ENCODE measurements at places on chromosomes 5 and 9.
A peak's percentile ranks its signal among the peaks of the same experiment; 100 is the strongest.

- no peak for DNase-seq
Measured at GRCh38 chr9:107667231-107668070, 177.9 kb upstream of the KLF4 start.

- DNase-seq = no peak
Measured at GRCh38 chr9:129949821-129950220, 93.2 kb downstream of the FNBP1 start.

DNA sequence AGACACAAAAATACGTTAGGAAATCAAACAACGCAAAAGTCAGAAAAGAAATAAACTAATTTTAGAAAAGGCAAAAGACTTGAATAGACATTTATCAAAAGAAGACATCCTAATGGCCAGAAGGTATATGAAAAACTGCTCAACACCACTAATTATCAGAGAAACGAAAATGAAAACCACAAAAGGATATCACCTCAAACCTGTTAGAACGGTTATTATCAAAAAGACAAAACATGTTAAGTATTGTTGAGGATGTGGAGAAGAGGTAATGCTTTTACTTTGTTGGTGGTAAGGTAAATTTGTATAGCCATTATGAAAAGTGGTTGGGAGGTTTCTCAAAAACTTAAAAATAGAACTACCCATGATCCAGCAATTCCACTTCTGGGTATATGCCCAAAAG, 230.0 kb upstream of the RGMB start:
- no peak for DNase-seq

DNA sequence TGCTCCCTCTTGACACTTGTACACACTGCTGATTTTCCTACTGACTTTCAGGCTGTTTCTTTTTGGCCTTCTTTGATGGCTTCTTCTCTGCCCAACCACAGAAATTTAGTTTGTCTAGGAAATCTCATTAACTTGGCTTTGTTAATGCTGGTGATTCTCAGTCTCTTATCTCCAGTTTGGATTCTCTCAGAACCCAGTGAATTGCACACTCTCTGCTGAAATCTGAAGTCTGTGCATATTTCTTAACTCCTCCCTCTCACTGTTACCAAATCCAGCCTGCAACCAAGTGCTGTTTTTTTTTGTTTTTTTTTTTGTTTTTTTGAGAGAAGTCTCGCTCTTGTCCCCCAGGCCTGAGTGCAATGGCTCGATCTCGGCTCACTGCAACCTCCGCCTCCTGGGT, 117.2 kb downstream of the CDC42SE2 start:
- no peak for DNase-seq

DNA sequence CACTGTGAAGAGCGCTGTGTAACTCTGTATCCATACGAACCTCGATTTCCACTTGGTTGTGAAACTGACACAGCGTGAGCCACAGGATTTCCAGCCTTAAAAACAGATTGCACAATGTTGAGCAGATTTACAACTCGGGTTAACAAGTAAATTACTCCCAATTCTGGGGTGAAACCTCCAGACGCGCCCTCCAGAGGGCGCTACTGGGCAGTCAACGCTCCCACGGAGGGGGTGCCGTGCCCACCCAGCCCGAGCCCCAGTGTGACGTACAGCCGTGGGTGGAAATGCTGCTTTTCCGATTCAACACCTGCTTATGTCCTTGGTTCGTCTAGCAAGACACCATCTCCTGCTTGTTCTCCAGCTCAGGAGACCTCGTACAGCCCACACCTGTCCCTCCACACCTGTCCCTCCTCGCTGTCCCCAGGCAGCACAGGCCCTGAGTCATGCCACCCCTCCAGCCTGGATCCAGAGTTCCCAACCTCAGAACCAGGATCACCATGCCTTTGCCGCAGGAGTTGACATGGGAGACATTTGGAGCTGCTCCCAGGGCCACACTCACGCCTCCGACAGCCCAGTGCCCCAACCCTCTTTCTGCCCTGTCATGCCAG, 34.4 kb upstream of the SLC6A3 start:
- DNase-seq = peak; percentile 25

DNA sequence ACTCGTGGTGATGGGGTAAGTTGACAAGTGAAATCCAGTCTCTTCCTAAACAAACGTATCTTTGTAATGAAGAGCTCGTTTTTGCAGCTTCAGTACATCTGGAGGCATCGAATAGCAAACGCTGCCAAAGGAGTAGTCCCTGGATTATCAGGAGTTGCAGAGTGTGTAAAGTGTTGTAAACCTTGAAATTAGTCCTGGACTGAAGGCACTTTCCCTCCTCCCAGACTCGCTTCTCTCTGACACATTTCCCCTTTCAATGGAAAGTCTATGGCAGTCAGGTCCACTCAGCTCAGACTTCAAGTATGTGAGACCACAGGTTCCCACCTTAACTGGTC, 1.5 kb upstream of the PBX3 start:
- DNase-seq = no peak

GRCh38 chr9:129334105-129334935, 156.3 kb upstream of the IER5L start:
- no peak for DNase-seq

DNA sequence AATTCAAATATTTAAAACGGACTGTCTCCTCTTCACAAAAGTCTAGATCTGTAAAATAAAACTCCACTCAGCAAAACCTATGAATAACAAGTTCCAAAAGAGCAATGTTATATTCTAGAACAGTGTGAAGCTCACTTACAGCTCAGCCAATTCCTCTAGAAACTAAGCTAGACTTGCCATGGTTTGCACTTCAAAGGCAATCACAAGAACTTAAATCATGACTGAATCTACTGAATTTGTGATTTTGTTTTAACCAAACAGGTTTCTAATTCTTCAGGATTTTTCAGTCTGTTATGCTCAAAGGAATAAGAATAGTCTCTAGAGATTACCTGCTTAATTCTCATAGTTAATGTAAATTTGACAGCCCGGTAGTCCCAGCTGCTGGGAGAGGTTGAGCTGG, 1.4 kb upstream of the PKD2L2 start:
- DNase-seq = no peak

DNA sequence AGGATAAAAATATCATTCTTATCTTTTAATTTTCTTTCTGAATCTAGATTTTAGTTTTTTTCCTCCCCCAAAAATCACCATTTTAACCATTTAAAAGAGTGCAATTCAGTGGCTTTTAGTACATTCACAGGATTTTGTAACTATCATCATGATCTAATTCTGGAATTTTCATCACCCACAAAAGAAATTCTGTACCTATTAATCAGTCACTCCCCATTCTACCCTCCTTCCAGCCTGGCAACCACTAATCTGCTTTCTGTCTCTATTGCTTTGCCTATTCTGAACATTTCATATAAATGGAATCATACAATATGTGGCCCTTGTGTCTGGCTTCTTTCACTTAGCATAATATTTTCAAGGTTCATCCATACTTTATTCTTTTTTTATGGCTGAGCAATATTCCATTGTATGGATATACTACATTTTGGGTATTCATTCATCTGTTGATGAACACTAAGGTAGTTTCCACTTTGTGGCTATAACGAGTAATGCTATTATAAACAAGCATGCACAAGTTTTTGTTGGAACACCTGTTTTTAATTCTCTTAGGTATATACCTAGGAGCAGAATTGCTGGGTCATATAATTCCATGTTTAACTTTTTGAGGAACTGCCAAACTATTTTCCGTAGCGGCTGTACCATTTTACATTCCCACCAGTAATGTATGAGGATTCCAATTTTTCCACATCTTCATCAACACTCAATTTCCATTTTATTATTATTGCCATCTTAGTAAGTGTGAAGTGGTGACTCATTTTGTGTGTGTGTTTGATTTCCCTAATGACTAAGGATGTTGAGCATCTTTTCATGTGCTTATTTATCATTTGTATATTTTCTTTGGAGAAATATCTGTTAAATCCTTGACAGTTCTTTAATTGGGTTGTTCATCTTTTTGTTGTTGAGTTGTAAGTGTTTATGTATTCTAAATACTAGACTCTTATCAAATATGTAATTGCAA, 340.3 kb downstream of the CWC27 start:
- DNase-seq = no peak

DNA sequence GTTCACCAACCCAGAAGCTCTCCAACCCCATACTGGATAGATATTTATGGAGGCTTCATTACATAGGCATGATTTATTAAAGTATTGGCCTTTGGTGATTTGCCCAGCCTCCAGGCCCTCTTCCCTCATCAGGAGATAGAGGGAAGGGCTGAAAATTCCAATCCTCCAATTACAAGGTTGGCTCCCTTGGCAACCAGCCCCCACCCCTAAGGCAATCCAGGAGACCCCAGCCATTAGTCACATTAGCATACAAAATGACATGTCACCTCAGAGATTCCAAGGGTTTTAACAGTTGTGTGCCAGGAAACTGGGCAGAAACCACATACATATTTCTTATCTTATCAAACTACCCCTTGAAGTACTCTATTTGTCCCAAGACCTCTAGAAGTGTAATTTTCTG, 210.0 kb downstream of the HINT1 start:
- no peak for DNase-seq

GRCh38 chr9:98488571-98489312, 220.0 kb downstream of the GABBR2 start:
- DNase-seq = no peak

DNA sequence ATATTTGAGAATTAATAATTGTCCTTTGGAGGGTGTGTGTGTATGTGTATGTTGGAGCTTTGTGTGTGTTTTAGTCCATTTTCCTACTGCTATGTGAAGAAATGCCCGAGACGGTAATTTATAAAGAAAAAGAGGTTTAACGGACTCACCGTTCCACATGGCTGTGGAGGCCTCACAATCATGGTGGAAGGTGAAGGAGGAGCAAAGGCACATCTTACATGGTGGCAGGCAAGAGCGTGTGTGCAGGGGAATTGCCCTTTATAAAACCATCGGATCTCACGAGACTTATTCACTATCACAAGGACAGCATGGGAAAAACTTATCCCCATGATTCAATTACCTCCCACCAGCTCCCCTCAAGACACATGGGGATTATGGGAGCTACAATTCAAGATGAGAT, 44.1 kb downstream of the TMC1 start:
- DNase-seq = no peak

DNA sequence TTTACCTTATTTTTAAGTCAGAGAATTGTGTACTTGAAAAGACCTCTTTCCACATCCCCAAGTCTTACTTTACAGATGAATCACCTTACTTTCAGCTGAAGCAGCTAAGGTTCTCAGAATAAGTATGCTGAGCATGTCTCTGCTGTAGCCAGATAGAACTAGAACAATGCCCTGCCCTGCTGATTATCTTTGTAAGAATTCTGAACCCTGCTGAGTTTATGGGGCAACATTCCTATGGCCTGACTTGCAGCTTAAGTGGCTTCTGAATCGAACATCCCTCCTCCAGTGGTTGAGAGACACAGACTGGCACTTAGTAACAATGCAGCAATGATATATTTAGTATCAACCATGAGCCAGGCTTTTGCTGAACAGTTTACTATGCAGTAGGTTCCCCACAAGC, 592.0 kb upstream of the WWC1 start:
- DNase-seq = no peak

GRCh38 chr5:34869256-34869655, 30.3 kb downstream of the TTC23L start:
- DNase-seq = no peak

- no peak for DNase-seq
Measured at GRCh38 chr5:57718155-57718554, 235.5 kb upstream of the ACTBL2 start.

GRCh38 chr5:144219869-144220268, 49.2 kb downstream of the KCTD16 start:
- DNase-seq = no peak

- no peak for DNase-seq
Measured at GRCh38 chr9:105255421-105255820, 11.0 kb downstream of the SLC44A1 start.

DNA sequence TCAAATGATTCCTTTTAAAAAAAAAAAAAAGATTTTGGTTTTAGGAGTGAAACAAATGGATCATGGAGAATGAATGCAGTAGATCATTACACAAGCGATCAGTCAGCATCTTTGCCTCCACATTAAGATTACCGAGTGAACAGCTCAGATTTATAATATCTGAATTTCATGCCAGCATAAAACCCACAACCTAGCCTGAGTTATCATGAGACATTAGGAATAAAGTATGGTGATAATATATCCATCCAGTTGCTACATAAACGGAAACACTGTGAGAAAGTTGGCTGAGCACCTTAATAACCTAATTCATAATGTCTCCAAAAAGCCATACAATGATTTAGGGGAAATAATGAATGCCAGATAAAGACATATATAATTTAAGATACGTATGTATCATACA, 553.1 kb upstream of the TUSC1 start:
- DNase-seq = no peak

- DNase-seq = no peak
Measured at GRCh38 chr9:94913550-94913949, 187.1 kb downstream of the AOPEP start.

GRCh38 chr9:101572316-101572715, 22.5 kb downstream of the PPP3R2 start:
- no peak for DNase-seq

GRCh38 chr9:133199648-133200321, 9.3 kb downstream of the OBP2B start:
- peak; percentile 16 for DNase-seq

DNA sequence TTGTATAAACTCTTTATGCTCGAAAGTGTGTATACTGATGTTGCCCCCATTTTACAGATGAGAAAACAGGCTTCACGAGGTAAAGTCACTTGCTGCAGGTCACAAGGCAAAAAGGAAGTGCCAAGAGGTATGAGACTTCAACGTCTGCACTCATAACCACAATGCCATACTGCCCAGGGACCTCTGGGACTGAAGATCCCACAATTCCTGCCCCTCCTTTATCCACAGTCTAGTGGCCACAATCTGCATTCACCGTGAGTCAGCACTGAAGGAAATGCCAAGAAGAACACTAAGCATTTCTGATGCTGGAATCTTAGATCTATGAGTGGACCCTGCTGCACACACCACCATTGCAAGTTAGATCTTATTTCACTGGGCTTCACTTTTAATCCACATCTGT, 37.3 kb downstream of the MED27 start:
- DNase-seq = no peak

DNA sequence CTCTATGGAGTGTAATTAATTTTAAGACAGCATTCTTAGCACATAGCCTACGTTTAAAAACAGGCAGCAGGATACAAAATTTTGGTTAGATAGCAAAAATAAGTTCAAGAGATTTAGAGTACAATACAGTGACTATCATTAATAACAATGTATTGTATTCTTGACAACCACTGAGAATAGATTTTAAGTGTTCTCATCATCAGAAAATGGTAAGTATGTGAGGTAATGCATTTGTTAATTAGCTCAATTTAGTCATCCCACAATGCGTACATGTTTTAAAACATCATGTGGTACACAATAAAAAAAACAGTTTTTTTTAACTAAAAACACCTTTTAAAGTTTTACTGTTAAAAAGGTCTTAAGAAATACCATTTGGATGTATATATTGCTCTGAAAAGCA, 94.2 kb downstream of the MUSK start:
- no peak for DNase-seq

DNA sequence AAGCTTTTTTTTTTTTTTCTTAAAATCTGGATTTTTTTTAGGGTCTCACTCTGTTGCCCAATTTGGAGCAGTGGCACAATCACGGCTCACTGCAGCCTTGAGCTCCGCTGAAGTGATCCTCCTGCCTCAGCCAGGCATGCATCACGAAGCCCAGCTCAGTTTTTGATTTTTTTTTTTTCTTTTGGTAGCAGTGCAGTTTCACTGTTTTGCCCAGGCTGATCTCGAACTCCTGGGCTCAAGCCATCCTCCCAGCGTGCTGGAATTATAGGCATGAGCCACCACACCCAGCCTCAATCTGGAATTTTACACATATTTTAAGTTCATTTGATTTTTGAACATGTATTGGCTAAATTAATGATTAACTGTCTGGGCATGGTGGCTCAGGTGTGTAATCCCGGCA, 36.3 kb downstream of the TRIO start:
- no peak for DNase-seq

- no peak for DNase-seq
Measured at GRCh38 chr9:134937164-134937555, 19.4 kb upstream of the FCN1 start.

Data from stimulated activated CD4-positive, alpha-beta T cell treated with anti-CD3 and anti-CD28 coated beads, Interleukin-1b, Interleukin-23, amount 100 ng/mL, for 24 hours (primary cell).